ENCODE measurements at places on chromosomes 13 and 19.

DNA sequence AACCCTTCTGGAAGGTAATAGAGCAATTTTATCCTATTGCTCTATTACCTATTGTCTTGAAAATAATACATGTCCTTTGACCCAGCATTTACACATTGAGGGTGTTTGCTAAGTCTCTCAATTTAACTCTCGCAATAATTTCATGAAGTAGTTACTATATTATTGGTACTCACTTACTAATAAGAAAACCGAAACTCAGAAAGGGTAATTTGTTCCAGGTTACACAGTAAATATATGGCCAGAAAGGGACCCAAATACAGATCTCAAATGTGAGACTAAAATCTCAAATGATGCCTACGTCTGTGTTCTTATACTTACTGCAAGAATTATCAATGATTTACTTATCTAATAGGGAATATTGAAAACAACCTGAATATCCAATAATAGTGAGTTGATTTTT, 29.7 kb upstream of the FAM216B start:
- no peaks in the 10 kb centered on the region for H3K36me3 ChIP-seq
- no peak for DNase-seq
- H3K4me3 ChIP-seq: no peak overlapping the region
- H3K4me1 ChIP-seq: peaks cover 3% of the 10 kb centered on the region
- H3K27me3 ChIP-seq: peaks cover 36% of the 10 kb centered on the region

- no peak overlapping the region for H3K27ac ChIP-seq
- H3K27me3 ChIP-seq: peaks cover 44% of the 10 kb centered on the region
- peaks cover under 1% of the 10 kb centered on the region for H3K36me3 ChIP-seq
- H3K4me1 ChIP-seq: peaks cover 3% of the 10 kb centered on the region
- DNase-seq: no peak
Observed at GRCh38 chr19:40616178-40616577, 15.0 kb downstream of the LTBP4 start.

DNA sequence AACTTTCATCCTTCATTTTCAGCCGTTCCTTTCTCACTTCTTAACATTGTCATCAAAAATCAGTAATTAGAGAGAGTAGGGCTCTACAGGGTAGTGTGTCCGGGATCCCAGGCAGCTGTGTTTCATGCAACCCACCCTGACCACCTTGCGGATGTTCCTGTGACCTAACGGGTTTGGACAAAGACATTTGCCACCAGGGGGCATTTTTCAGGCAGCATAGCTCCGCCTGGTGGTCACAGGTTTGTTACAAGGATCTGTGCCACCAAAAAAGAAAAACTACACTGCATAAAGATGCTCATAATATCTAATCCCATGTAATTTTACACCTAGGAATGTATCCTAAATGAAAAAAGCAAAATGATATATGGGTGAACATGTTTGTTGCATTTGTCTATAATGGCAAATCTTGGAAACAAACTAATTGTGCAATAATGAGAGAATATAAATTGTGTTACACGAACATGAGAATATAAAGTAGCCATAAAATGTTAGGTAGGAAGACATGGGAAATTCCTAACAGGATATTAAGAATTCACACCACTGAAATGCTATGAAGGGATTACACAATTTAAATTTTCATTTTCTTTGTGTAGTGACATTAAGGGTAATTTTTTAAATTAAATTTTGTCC, 123.0 kb downstream of the SLC7A1 start:
- H3K4me1 ChIP-seq: no peaks in the 10 kb centered on the region
- H3K27me3 ChIP-seq: peaks cover 10% of the 10 kb centered on the region
- H3K27ac ChIP-seq: no peak overlapping the region
- peak; percentile 43 for DNase-seq
- H3K4me3 ChIP-seq: no peak overlapping the region
- no peaks in the 10 kb centered on the region for H3K36me3 ChIP-seq

GRCh38 chr19:11577451-11578257, at the start of gene ACP5:
Gene ACP5 (minus strand): TSS chr19:11577645. CDS start chr19:11577317, 328 bp downstream.
- no peak within 1 kb of the TSS for H3K4me3 ChIP-seq
- no peak within 1 kb of the TSS for H3K27ac ChIP-seq
- H3K4me1 ChIP-seq: no peaks in the 10 kb centered on the region
- no peaks in the 10 kb centered on the region for H3K36me3 ChIP-seq

GRCh38 chr19:33503433-33504057, 18.0 kb downstream of the PEPD start:
- H3K36me3 ChIP-seq: no peaks in the 10 kb centered on the region
- no peak overlapping the region for H3K4me3 ChIP-seq
- DNase-seq: no peak

DNA sequence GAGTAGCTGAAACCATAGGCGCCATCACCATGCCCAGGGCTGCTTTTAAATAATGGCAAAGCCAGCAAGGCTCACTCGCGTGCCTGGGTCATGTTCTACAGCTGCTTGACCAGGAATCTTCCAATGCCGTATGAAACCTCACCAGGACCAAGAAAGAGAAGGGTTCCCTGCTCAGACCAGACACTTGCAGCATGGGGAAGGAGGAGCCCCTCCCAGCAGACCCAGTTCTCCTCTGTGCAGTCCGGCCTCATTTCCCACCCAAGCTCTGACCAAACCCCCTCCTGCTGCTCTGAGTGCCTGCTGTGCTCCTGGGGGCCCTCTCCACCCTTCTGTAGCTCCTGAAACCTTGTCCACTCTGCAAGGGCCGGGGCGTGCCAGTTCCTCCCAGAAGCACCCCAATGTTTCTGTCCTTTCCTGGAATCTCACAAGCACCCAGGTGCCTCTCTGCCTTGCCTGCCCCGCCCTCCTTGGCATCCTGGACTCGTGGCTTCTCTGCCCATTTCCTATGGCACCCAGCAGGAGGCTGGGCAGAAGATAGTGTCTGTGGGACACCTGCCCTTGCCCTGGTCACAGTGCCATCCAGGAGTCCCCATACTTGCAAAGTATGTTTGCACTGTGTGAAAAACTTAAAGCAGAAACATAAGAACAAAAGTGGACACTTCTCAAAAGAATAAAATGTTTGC, 6.8 kb upstream of the SLC7A9 start:
- peaks cover 10% of the 10 kb centered on the region for H3K36me3 ChIP-seq
- DNase-seq: no peak
- H3K4me1 ChIP-seq: no peaks in the 10 kb centered on the region
- no peak overlapping the region for H3K27ac ChIP-seq
- H3K4me3 ChIP-seq: no peak overlapping the region

DNA sequence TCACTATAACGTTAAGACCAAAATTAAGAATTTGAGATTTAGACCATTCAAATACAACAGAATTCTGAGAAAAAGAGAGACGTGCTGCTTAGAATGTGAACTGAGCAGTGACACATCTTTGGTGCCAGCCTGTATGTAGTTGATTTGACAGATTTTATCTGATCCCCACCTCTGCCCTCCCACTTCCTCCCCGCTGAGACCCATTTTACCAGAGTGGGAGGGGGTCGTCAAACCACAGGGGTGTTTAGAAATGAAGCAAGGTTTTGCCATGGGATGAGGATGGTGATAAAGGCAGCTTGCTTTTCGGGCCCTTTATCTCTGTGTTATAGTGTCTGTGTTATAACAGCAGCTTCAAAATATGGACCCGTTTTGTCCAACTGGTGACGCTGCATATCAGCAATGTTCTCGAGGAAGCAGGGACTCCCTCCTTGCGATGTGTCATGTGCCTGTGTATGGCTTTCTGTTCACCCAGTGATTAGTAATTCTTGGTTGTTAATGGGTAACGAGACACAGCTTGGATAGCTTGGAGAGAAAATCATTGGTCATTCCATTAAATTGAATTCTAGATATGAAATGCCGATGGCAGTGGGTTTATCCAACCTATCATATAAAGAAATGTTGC, 125.0 kb downstream of the HS6ST3 start:
- H3K4me1 ChIP-seq: peaks cover 2% of the 10 kb centered on the region
- H3K36me3 ChIP-seq: no peaks in the 10 kb centered on the region
- peak overlapping the region; percentile 41 for H3K27ac ChIP-seq
- no peak overlapping the region for H3K4me3 ChIP-seq
- no peak for DNase-seq

- H3K36me3 ChIP-seq: peaks cover 13% of the 10 kb centered on the region
- peaks cover 7% of the 10 kb centered on the region for H3K4me1 ChIP-seq
- no peak for DNase-seq
- H3K27ac ChIP-seq: no peak overlapping the region
- H3K4me3 ChIP-seq: no peak overlapping the region
Observed at GRCh38 chr19:8213827-8214672, 4.9 kb downstream of the CERS4 start.

GRCh38 chr13:41312176-41312500, 1.1 kb downstream of the NAA16 start:
- peak overlapping the region; percentile 95 for H3K4me3 ChIP-seq
- DNase-seq: no peak
- H3K27me3 ChIP-seq: no peaks in the 10 kb centered on the region

DNA sequence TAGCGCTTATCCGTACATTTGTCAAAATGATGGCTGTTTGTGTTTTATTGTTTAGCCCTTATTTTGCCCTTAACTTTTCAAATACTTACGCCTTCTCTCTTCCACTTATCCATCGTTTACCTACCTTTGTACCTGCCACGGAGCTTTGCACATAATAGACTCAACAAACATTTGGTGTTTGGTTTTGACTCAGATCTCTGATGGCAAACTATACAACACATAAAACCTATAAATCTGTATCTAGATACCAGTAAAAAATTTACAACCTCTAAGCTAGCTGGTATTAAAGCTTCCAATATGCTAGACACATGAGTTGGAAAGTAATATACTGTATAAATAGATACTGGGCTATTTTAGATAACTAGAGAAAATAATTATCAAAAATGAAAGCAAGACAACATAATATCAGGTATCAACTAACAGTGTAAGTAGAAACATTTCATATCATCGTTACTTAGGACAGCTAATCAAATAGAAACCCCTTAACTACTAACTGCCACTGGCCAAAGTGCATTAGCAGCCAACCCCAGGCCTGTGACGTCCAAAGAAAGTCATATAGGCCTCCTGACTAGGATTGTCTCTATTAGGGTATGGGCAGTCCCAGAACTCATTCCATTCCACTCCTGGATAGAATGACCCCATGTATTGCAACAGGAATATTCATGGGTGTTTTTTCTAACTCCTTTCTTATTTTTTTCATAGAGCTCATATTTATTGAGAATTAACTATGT, 53.8 kb downstream of the KCTD12 start:
- no peak for DNase-seq
- H3K27me3 ChIP-seq: peaks cover 4% of the 10 kb centered on the region
- no peak overlapping the region for H3K4me3 ChIP-seq
- no peaks in the 10 kb centered on the region for H3K36me3 ChIP-seq
- H3K4me1 ChIP-seq: peaks cover 23% of the 10 kb centered on the region
- peak overlapping the region; percentile 2 for H3K27ac ChIP-seq

DNA sequence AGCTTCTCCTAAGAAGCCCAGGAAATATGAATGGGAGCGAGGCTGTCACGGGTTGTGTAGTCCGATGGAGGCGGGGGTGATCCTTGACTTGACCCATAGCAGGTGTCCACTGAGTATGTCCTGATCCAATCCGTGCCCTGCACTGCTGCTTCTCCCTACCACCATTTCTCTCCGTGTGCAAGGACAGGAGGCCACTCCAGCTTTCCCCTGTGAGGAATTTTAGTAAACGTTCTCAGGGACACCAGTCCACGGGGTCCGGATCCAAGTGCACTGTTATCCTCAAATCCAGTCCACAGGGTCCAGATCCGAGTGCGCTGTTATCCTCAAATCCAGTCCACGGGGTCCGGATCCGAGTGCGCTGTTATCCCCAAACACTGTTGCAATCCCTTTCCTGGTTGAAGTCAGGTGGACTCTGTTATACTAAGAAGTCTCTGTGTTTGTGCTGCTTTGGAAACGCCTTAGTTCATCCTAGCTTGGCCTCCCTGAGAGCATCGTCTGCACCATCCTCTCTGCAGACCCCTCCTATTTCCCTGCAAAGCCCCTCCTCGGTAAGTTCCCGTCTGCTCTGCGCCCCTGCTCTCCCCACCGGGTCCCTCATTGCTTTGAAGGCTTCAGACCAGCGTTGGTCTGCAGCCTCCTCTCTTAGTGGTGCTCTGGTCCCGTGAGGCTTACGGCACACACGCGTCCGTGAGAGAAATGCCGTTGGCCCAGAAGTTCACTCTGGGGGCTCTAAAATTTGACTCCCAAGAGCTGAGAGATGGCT, 303.5 kb downstream of the TEX29 start:
- H3K27me3 ChIP-seq: peaks cover 39% of the 10 kb centered on the region
- no peak overlapping the region for H3K27ac ChIP-seq
- H3K4me1 ChIP-seq: no peaks in the 10 kb centered on the region
- H3K4me3 ChIP-seq: no peak overlapping the region

- H3K36me3 ChIP-seq: no peaks in the 10 kb centered on the region
- peaks cover 16% of the 10 kb centered on the region for H3K4me1 ChIP-seq
- H3K27me3 ChIP-seq: peaks cover 23% of the 10 kb centered on the region
- DNase-seq: no peak
- peak overlapping the region; percentile 99 for H3K27ac ChIP-seq
Observed at GRCh38 chr13:36344173-36344572, 2.0 kb downstream of the SPART start.

GRCh38 chr19:37333457-37333856, 37.4 kb upstream of the ZNF527 start:
- H3K4me1 ChIP-seq: peaks cover 25% of the 10 kb centered on the region
- peaks cover 12% of the 10 kb centered on the region for H3K36me3 ChIP-seq
- DNase-seq: no peak
- H3K27ac ChIP-seq: no peak overlapping the region

GRCh38 chr19:3458229-3459088, 21.9 kb downstream of the SMIM24 start:
- peaks cover 36% of the 10 kb centered on the region for H3K27me3 ChIP-seq
- H3K36me3 ChIP-seq: no peaks in the 10 kb centered on the region
- no peak overlapping the region for H3K27ac ChIP-seq
- no peak for DNase-seq

DNA sequence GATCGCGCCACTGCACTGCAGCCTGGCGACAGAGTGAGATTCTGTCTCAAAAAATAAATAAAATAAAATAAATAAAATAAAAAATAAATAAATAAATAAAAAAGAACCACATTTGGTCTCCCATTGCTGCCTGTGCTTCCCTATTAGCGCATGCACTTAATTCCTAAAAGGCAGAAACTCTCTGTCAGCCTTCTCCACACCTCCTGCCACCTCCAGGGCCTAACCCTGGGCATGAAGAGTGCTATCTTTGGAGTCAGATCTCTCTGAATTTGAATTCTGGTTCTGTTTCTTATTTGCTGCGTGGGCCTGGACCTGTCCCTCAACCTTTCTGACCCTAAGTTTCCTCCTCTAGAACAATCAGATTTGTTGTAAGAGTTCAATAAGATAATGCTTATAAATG, 11.3 kb downstream of the NCAN start:
- no peaks in the 10 kb centered on the region for H3K36me3 ChIP-seq
- H3K4me3 ChIP-seq: no peak overlapping the region
- no peak overlapping the region for H3K27ac ChIP-seq
- H3K27me3 ChIP-seq: peaks cover 33% of the 10 kb centered on the region
- no peak for DNase-seq
- no peaks in the 10 kb centered on the region for H3K4me1 ChIP-seq

DNA sequence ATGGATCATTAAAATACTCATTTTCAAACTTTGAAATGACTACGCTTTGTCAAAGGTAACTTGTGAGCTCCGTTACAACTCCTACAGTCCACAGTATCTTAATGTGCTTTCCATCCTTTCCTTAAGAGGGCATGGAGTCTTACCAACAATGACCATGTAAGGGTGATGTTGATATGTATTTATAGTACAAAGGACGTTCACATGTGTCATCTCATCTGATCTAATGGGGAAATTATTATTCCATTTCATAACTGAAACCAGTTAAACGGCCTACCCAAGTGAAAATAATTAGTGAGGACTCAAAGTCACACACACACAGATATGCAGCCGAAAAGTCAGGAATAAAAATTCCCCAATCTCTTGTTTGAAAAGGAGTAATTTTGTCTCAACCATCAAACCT, 9.6 kb downstream of the USP12 start:
- H3K27me3 ChIP-seq: no peaks in the 10 kb centered on the region
- H3K4me1 ChIP-seq: peaks cover 10% of the 10 kb centered on the region
- no peak overlapping the region for H3K4me3 ChIP-seq

- no peak for DNase-seq
- no peaks in the 10 kb centered on the region for H3K27me3 ChIP-seq
- no peak overlapping the region for H3K27ac ChIP-seq
Observed at GRCh38 chr13:113232208-113233003, 23.0 kb downstream of the CUL4A start.
